ENCODE measurements at places on chromosomes 11 and 22.

GRCh38 chr22:46380581-46380980 is 45.1 kb downstream of the TRMU start:
- no peak for DNase-seq

GRCh38 chr11:94595076-94595475 is 27.9 kb downstream of the PIWIL4 start:
- no peak for DNase-seq

DNA sequence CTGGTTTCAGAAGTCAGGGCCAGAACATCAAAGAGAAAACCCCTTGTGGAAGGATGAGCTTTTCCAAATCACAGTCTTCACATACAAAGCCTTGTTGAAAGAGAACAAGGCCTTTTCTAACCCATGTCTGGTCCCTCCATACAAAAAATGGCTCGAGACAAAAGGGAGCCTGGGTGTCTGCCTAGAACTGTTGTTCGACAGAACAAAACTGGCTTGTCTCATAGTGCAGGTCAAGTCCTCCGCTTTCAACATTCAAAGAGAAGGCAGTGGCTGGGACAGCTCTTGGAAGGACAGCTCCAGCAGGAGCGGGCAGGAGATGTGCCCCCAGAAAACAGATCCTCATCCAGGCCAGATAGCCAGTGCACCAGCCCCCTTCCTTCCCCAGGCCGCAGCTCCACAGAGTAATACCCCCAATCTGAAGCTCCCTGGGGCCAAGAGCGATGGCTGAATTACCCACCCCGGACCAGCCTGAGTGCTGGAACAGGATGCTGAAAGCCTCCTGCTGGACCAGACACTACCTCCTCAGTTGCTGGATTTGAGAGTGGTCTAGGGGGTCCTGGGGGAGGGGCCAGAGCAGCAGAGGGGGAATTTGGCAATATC is 27.6 kb downstream of the USH1C start:
- no peak for DNase-seq

DNA sequence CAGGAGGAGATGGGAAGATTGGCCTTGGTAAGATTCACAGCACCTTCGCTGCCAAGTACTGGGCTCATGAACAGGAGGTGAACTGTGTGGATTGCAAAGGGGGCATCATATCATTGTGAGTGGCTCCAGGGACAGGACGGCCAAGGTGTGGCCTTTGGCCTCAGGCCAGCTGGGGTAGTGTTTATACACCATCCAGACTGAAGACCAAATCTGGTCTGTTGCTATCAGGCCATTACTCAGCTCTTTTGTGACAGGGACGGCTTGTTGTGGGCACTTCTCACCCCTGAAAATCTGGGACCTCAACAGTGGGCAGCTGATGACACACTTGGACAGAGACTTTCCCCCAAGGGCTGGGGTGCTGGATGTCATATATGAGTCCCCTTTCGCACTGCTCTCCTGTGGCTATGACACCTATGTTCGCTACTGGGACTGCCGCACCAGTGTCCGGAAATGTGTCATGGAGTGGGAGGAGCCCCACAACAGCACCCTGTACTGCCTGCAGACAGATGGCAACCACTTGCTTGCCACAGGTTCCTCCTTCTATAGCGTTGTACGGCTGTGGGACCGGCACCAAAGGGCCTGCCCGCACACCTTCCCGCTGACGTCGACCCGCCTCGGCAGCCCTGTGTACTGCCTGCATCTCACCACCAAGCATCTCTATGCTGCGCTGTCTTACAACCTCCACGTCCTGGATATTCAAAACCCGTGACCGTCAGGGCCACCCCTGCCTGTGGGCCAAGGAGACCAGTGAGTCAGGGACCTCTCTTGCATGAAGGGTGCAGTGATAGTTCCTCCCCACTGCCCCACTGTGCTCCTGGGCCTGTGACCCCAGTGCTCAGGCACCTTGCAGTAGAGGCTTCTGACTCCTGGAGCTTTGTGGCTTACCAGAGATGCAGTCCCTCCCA is 83.6 kb downstream of the BCR start:
- no peak for DNase-seq

GRCh38 chr22:49418341-49418894 is 409.3 kb downstream of the BRD1 start:
- no peak for DNase-seq

All from endothelial cell of umbilical vein (primary cell).